ENCODE measurements at places on chromosomes 2 and 18.

DNA sequence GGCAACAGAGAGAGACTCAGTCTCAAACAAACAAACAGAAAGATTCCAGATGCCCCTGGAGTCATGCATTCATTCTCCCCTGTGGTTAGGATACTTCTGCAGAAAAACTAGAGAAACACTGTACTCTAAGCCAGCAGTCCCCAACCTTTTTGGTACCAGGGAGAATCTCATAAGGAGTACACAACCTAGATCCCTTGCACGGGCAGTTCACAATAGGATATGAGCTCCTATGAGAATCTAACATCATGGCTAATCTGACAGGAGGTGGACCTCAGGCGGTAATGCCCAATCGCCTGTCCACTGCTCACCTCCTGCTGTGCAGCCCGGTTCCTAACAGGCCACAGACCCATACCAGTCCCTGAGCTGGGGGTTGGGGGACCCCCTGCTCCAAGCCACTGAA, 18.3 kb downstream of the PSME4 start:
- DNase-seq = no peak

GRCh38 chr2:25336383-25336841, 5.3 kb downstream of the DNMT3A start:
- no peak for DNase-seq

GRCh38 chr2:941871-942270, 8.8 kb upstream of the SNTG2 start:
- no peak for DNase-seq

DNA sequence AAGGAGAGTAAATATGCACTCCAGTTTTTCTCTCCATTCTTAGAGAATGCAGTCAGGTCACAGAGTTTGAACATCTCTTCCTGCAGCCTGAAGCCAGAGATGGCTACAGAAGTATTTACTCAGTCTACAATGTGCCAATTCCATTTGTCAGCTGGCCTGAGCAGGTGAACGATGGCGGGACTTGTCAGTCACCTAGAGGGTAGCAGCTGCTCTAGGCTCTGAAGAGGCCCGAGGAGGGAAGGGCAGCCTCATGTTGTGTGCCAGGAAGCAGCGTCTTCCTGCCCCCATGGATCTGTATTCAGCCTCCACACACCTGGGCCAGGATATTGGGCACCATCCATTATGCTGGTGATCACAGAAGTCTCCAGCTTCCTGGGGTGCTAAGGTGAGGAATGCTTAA, 316.7 kb upstream of the CHAC2 start:
- DNase-seq = no peak

- DNase-seq = no peak
Measured at GRCh38 chr18:46402396-46402795, 254.6 kb downstream of the LOXHD1 start.

DNA sequence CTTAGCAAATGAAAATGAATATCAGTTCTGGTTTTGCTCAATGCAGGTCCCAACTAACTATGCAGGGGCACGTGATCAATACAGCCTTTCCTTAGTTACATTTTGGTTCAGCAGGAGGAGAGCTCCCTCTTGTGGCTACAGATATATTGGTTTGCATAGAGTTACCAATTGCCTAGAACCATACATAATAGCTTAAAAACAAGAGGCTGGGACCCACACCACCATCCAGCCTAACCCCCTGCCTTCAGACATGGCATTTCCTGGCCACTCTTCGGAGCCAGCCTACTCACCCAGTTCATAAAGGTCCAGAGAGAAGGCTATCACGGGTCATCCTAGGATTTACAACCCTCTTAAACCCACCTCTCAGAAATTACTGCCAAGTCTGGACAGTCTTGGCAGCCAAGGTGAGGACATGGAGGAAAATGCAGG, 10.5 kb downstream of the CCDC93 start:
- DNase-seq = peak; percentile 39

GRCh38 chr2:196520605-196521004, 118.9 kb upstream of the CCDC150 start:
- no peak for DNase-seq

DNA sequence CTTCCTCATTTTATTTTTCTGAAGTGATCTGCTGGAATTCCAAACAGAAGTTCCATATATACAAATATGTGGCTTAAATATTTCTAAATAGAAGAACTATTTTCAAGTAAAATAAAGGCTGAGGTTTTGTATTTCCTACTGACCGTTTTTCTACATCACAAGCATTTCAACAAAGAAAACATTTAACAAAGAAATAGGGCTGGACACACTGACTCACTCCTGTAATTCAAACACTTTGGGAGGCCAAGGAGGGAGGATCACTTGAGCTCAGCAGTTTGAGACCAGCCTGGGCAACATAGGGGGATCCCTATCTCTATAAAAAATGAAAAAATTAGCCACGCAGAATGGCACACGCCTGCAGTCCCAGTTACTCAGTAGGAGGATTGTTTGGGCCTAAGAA, 44.6 kb downstream of the TANK start:
- no peak for DNase-seq

GRCh38 chr2:172921532-172922236, 154.0 kb upstream of the MAP3K20 start:
- DNase-seq = no peak

- DNase-seq = no peak
Measured at GRCh38 chr2:175234153-175234552, 52.6 kb upstream of the ATP5MC3 start.

DNA sequence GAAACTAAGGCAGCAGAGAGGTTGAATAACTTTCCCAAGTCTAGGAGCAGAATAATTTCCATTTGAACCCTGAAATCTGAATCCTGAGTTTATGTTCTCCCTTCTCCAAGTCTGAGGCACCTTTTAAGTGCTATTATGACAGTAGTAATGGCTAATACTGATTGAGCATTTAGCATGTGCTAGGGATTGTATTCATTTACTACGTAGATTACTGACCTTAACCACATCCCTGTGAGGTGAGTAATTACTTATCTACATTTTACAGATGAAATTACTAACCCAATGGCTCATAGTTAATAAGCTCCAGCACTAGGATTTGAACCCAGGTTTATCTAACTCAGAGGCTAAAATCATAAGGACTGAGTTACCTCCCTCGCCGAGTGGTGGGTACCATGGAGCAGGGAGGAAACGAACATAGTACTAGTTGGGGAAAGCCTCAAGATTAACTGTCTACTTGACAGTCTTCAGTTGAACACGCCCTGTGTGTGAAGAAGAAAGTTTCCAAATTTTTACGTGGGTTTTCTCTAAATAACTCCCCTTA, 93.0 kb downstream of the MAPRE2 start:
- DNase-seq = no peak

- DNase-seq = no peak
Measured at GRCh38 chr2:132581991-132582738, 87.8 kb downstream of the LYPD1 start.

DNA sequence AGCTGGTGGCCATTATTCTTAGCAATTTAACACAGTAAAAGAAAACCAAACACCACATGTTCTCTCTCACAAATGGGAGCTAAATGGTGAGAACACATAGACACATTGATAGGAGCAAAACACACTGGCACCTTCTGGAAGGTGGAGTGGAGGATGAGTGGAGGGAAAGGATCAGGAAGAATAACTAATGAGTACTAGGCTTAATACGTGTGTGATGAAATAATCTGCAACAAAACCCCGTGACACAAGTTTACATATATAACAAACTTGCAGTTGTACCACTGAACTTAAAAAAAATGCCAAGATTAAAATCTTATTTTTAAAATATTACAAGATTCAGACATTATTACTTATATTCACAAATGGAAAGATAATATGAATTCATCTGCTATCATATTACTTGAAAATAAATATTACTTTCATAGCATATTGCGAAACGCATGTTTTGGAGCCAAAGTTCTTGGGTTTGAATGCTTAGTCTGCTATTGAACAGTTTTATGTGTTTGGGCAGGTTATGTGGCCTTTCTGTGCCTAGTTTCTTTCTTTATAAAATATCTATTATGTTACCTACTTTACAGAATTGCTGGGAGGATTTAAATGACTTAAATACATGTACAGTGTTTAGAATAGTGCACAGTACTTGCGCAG, 20.5 kb downstream of the ANKRD62 start:
- DNase-seq = no peak

GRCh38 chr2:236862526-236862925, 223.2 kb upstream of the COPS8 start:
- no peak for DNase-seq

DNA sequence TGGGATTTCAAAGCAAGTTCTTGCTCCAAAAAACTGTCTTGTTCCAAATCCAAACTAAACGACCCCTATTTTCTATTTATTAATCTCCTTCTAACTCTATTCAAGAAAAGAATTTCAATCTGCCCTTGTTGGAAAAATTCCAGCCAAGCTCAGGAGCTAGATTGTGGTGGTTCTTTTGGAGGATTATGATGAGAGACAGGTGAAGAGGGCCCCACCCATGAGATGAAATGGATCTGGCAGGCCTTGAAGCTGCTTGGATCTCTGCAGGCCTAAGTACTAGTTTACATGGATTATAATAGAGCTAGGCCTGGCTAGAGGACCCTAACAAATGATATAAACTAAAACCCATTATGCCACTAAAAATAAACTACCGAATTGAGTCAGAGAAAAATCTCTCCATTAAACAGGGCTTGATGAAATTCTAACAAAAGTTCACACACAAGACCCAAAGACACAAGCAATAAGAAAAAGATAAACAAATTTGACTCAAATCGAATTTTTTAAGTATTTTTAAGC, 101.6 kb downstream of the GFPT1 start:
- no peak for DNase-seq

- DNase-seq = no peak
Measured at GRCh38 chr2:108810993-108811957, 24.7 kb downstream of the CCDC138 start.

DNA sequence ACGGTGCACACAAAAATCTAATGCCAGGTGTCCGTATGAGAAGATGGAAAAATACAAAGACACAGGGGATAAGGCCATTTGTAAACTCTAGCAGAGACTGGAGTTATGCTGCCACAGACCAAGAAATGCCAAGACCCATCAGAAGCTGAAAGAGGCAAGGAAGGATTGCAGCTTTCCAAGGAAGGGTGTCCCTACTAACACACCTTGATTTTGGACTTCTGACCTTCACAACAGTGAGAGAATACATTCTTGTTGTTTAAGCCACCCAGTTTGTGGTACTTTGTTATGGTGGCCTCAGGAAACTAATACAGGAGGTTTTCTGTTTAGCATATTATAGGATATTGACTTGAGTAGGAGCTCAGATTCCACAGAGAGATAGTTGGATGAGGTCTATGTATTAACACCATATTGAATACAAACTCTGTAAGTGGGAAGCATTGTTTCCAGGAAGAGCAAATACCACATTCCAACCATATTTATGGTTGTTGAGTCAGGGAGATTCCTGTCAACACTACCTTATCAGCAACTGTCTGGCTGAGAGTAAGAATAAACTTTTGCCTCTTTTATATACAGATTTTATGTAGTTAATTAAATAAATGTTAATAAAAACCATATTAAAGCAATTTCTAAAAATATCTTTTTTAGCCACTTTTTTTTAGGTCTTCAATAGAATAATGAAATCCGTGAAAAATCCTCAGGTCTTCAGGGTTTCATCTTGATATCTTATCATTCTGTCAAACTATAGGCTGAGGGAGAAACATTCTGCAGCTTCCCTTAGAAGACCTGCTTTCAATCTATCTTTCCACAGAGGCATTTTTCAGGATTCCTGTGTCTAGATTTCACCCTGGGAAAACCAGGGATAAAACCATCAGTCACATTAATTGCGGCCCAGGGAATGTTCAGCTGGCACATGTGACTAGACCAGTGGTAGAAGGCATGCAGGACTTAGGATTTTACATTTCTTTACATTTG, 35.4 kb upstream of the HNMT start:
- DNase-seq = no peak

DNA sequence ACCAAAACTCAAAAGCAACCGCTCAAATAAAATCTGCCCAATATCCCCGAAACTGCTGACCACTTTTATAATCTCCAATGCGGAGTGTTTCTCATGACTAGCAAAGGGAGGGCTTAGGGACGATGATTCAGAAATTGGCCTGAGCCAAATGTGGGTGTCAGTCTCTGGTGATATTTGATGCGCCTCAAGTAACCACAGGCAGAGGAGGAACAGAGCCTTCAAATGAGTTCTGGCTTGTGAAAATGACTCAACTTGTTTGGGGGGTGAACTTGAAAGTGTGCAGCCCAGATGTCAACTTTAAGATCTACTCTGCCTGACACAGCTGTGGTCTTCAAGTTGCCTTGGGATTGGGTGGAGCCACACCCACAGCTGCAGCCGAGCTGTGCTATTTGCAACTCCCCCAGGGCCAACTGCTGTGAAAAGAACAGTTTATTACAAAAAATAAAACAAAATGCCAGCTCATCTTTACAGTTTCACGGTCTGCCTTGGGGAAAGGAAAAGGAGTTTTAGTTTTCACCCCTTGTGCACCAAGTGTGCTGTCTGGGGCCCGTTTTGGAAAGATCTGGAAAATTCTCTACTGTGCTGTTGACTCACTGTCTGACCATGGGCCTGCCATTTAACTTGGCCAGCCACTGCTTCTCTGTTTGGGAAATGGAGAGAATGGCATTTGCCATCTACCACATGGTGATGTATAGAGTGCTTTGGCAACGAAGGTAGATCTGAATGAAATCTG, 222.1 kb downstream of the MTX2 start:
- peak; percentile 8 for DNase-seq

Data from stimulated activated CD4-positive, alpha-beta T cell treated with anti-CD3 and anti-CD28 coated beads, Interleukin-1b, Interleukin-23, amount 100 ng/mL, for 48 hours (primary cell).